ENCODE measurements at places on chromosomes 3 and 15.

GRCh38 chr3:172270557-172271166 is 177.6 kb downstream of the GHSR start:
- no peak for DNase-seq

GRCh38 chr15:94265982-94266381 is 34.6 kb downstream of the MCTP2 start:
- no peak for DNase-seq

DNA sequence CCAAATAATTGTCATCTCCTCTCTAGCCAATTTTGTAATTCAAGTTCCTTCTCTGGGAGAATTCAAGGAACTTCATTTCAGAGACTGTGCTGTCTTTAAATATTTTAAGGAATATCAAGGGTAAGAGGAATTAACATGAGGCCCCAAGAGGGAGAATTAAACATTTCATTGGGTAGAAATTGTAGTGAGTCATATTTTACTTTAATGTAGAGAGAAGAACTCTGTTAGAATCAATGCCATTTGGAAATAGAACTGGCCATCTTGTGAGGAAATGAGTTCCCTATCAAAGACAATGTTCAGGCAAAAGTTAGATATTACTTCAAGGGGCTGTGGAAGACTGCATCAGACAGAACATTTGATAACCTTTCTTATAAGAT is 43.5 kb upstream of the TP63 start:
- DNase-seq = no peak

GRCh38 chr3:151675858-151676615 is 57.7 kb upstream of the AADACL2 start:
- DNase-seq = no peak

DNA sequence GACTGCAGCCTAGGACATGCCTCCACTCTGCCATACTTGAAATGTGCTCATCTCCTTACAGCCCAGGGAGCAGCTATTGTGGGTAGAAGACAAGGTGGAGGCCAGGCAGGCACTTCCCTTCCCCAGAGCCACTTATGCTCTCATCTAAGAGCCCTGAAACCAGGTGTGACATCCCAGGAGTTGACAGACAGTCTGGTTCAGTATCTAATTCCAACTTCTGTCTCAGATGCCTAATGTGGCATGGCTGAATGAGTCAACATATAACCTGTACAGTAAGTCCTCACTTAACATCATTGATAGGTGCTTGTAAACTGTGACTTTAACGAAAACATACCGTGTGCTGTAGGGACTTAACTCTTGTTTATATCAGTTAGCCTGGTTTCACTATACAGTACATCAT is 1.2 kb upstream of the CAPN3 start:
- DNase-seq = no peak

DNA sequence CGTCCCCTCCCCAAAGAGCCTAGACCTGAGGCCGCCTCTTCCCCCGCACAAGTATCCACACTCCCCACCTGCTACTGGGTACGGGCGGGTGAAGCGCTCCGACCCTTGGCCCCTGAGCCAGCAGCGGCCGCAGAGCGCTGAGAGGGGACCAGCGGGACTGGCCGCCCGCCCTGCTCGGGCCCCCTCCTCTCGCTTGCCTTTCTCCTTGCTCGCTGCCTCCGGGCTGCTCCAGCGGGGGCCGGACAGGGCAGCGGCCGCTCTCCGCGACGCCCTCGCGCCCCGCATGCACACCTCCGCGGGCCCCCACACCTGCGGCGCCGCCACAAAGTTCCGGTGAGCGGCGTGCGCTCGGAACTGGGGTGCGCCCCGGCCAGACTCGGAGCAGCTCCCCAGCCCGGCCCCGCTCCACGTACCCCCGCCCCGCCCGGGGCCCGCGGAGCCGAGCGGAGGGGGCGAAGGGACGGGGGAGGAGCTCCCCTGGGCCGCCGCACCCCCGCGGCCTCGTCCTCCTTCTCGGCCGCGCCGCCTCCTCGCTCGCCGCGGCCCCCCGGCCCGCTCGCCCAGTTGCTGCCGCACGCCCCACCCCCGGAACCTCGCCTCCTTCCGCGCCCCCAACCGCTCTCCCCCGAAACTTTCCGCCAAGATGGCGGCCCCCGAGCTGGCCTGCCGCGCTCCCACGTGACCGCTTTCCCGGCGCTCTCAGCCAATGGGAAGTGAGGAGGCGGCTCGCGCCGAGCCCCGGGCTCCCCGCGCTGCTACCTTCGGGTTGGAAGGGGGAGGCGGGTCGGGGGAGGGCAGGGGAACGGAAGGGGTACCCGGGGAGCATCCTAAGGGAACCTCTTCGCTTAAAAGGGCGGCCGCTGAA is 704 bp downstream of the DLG1 start:
- peak; percentile 96 for DNase-seq

DNA sequence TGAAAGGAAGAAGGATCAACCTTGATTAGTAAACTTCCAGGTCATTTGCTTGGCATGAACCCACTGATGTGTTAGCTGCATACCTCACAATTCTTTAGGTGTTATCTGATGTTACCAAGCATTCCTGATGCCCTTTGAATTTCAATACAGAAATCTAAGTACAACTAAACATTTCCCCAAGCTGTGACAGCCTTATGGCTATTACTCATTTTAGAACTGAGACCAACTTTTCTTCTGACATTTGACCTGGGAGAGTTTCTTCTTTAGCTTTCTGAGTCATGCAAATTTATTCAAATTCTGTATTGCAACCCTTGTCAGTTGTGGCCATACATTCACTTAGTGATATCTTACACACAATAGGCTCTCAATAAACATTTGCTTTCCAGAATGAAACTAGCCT is 124.3 kb downstream of the TIGIT start:
- DNase-seq = no peak

DNA sequence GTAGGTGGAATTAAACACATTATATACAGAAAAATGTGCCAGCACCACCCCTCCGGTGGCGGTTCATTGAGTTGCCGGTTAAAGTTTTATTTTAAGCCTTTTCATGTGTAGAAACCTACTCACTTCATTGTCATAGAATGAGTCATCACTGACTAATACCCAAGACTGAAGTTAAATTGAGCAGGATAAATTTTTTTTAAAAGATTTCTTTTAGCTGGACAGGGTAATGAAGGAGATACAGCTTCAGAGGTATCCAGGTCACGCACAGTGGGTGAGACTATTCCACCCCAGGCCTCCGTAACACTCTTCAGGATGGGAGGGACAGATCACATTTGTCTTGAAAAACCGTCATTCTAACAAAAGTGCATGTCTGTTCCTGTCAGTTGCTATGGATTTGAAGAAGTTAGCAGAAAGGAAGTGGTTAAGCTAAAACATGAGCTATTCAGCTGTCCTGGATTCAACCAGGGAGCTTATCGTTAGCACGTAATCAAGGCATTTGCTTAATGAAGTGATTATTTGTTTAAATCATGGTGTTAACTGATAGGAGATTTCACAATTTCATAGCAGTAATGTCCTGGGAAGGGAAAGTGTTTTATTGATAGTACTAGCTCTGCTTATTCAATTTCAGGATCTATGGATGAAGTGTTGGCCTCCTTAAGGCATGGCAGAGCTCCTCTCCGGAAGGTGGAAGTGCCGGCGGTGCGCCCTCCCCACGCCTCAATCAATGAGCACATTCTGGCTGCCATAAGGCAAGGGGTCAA is 23.4 kb downstream of the WHAMM start:
- DNase-seq = peak; percentile 51

GRCh38 chr15:60006203-60006862 is 2.2 kb downstream of the FOXB1 start:
- peak; percentile 91 for DNase-seq

- no peak for DNase-seq
These were observed 28.3 kb upstream of the AP4E1 start for GRCh38 chr15:50880206-50880605.

DNA sequence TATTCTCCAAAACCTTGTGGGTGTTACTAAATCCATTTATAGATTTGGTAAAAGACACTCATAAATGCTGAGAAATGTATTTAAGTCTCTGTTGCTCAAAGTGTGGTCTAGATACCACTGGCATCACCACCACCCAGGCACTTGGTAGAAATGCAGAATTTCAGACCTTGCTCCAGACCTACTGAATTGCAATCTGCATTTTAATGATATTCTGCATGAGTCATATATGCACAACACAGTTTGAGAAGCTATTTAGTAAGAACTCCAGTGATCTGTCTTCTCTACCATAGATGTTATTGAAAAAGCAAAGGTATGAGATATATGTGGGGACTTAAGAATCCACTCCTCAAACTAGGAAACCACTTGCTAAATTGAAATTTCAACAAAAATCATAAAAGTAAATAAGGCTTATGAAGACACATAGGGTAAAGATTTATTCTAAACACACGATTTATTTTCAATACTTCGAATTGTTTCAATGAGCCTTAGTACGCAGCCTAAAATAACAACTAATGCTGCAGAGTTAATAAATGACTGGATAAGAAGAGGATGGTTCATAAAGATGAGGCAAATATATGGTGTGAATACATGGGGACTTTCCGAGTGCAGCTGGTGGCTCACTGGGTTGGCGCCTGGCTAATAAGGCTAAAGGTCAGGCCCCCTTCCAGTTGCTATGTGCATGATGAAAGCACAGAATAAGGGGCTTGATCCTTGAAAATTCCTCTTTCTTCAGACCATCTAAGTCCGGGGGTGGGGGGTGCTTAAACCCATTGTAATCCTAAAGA is 813.3 kb downstream of the NR2F2 start:
- no peak for DNase-seq

DNA sequence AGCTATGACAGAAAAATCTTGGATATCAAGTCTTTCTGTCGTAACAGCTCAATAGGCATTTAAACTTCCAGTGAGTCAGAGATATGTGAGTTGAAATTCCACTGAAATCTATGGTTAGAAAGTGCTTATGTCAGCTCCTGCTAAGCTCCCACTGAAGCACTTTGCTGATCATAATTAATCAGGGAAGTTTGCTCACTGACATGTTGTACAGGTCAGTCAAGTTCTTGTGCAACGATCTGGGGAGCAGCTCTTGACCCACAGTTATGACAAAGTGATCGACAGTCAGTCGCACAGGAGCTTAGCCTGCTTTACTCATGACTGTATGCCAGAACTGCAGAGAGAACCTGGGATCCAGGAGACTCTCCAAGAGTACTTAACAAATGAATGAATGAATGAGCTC is 453.5 kb downstream of the SOX2 start:
- DNase-seq = peak; percentile 74

- peak; percentile 50 for DNase-seq
These were observed 72.3 kb downstream of the ITGB5 start for GRCh38 chr3:124814620-124815421.

DNA sequence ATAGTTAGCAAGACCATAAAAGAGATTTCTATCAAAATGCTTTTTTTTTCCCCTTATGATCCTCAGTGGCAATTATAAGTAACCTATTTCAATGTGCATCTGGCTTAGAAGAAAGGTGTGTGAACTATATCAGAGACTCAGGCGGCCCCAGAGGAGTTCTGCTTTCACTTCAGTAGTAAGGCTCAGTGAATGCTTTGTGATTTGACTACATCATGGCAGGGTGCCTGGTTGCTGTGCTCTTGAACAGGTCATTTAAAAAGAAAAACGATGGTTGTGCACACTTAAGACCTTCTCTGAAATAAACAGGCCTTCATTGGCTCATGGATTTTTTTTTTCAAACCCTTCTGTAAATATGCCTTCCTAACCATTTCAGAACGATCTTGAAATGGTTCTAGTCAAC is 400.4 kb upstream of the RARB start:
- no peak for DNase-seq

- peak; percentile 21 for DNase-seq
These were observed 61.1 kb downstream of the CCNL1 start for GRCh38 chr3:157098823-157099185.

- DNase-seq = no peak
These were observed 39.1 kb downstream of the SYNM start for GRCh38 chr15:99143655-99144610.

DNA sequence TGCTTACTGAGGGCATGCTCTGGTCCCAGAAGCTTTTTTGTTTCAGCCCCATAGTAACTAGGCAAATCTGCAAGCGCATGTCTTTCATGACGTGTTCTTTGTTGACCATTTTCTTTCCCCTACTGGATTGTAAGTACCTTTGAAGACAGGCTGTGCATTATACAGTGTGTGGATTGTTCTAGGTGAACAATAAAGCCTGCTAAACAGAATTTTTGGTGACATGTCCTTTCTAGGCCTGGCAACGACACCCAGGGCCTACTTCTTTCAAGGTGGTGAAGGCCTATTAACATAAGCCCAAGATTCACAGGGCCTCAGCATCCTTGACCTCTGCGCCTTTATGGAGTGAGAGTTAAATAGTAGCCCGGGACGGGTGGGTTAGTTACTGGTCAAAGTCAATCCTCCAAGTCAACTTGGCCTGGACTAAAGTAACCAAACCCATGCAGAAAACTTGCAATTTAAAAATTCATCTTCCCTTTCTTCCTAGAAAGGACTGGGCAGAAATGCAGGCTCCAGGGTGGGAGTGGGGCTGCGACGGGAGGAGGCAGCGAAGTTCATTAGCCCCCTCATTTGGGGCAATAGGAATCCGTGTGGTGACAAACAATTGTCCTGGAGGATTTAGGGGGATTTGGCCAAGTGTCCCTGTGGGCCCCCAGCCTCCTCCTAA is 37.6 kb upstream of the TRIM71 start:
- no peak for DNase-seq

GRCh38 chr3:71998995-71999673 is 214.2 kb upstream of the PROK2 start:
- no peak for DNase-seq

DNA sequence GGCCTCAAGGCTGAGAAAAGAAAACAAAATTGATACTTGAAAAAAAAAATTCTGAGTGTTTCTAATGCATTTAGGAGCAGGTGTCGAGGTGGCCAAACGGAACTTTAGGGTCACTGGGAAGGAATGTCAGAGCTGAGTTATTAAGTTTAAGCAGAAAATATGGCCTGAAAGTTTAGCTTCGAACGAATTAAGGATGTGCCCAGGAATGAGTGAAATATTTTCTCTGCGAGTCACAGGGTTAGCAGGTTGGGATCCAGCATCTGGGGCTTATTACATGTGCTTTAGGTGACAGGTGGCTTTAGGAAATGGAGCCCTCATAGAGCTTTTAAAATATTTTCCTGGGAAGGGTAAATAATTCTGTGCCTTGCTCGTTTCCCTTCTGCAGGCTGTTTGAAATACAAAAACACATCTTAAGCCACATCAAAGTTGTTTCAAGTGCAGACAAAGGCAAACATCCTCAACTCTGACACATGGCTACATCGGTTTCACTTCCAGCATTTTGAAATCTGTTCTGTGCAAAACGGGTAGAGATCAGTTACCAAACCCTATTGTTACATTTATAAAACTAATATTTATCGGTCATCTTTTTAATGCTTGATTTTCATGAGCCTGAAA is 143.1 kb upstream of the ARRDC4 start:
- no peak for DNase-seq

GRCh38 chr15:98282656-98283332 is 322.3 kb downstream of the ARRDC4 start:
- no peak for DNase-seq

Data from PC-9 (cell line).